Ascending aorta (tissue), 2 donors: ENCODE measurements at places on chromosomes 12 and 14.
A peak's percentile ranks its signal among the peaks of the same experiment; 100 is the strongest.

GRCh38 chr14:21525571-21525961, 580 bp downstream of the SALL2 start:
- no peak for DNase-seq

- DNase-seq, result no peak
Observed at GRCh38 chr12:10838461-10838860, 10.8 kb downstream of the PRR4 start.

DNA sequence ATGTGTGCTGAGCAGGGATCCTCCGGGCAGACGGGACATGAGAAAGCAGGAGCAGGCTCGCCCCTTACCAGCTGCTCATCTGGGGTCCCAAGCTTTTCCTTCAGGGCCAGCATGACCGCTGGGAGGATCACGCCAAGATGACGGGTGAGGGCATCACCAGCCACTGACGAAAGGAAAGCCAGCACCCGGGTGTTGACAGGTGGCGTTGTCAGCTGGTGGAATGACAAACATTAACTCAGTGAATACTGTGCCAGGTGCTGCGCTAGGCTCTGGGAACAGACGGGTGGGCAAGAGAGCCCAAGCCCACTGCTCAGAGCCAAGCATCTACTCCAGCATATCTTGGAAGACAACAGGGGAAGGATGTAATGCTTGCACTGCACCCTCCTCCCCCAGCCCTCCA, 21.3 kb upstream of the RAB35 start:
- no peak for DNase-seq

- no peak for DNase-seq
Observed at GRCh38 chr14:69808919-69809808, 12.1 kb upstream of the SLC10A1 start.

DNA sequence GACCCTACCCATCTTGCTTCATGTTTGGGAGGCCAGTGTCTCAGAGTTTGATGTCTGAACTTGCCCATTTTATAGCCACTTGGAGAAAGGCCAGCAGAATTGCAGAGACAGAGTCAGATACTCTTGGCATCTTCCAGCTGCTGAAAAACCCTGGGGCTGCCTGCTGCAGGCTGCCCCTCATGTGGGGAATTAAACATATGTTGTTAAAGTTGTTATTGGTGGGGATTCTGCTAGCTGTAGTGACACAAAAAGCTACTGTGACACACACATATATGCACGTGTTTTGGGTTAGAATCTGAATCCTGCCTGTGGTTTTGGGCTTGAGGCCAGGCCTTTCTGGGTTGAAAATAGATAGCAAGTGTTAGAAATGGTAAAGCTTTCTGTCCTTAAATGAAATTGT, 1288.4 kb downstream of the AACS start:
- DNase-seq, result no peak

DNA sequence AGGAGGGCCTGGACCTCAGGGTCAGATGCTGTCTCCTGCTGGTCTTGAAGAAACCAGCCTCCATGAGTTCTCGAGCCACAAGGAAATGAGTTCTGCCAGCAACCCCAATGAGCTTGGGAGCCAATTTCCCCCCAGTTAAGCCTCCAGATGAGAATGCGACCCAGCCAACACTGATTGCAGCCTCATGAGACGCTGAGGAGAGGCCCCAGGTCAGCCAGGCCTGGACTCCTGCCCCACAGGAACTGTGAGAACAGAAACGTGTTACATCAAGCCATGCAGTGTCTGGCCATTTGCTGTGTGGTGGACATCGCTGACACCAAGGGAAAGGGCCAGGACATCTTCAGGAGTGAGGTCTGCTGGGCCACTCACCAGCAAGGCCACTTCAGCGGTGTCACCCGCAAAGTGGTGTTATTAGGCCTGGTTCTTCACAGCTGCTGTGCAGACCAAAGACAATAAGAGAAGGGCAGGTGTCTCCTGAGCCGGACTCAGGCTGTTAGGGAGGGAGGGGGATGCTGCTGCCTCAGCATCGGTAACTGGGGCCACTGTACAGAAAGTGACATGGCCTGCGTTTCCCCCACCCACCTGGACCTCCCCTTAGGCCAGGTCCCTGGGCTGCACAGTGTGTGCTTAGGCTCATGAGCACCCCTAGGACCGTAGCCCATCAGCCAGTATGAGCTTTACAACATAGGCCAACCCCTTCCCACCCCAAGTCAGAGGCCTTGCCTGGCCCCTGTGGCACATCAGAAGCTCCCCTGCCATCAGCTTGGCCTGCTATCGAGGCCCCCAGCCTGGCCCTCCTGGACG, 272.4 kb upstream of the RTL1 start:
- no peak for DNase-seq

DNA sequence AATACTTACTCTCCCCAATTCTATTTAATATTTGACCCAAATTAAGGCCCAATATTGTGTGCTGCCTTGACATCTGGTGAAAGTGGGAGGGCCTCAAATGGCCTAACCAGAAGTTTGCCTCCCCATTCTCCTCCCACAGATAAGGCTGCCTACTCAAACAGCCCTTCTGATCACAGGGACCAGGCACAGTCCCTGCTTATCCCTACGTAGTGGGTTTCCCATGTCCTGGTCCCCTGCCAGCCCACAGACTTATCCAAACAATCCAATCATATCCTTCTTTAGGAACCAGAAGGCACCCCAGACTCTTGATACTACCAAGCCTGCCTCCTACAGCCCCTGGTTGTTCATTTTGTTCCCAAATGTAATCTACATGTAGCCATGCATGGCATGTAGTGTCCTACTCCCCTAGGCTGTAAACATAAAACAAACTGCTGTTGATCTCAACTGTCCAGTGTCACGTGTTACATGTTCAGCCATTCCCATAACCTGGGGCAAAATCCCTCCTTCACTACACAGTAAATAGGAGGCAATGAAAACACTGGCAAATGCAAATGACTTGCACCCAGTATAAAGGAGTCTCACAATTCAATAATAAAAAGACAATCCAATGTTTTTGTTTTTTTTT, 49.3 kb downstream of the EEA1 start:
- DNase-seq, result no peak

GRCh38 chr12:24919346-24920001, 29.4 kb downstream of the BCAT1 start:
- DNase-seq, result no peak

DNA sequence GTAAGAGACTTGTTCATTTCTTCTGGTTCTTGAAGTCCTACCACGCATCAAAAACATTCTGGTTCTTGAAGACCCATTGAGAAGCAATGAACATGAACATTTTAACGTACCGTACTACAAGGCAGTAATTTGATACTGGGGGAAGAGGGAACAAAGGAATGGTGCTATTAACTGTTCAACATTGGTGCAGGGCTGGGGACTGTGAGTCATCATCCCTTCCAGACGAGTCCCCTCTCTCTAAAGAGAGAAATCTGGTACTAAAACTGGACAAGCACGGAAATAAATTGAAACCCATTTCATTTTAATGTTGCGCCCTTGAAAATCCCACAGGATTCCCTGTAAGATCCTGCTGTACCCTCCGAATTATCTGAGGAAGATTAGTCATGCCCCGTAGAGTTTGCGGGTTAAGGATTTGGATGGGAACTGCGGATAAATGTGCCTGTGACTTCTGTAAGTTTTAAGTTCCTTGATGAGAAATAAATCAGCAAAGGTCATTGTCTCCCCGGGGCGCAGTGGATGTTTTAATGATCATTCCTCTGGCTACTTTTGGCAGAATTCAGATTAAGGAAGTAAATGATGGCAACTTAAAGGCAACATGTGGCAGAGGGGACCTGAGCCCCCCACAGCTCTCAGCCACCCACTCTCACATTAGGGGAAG, 78.6 kb downstream of the KCNK13 start:
- DNase-seq, result no peak

DNA sequence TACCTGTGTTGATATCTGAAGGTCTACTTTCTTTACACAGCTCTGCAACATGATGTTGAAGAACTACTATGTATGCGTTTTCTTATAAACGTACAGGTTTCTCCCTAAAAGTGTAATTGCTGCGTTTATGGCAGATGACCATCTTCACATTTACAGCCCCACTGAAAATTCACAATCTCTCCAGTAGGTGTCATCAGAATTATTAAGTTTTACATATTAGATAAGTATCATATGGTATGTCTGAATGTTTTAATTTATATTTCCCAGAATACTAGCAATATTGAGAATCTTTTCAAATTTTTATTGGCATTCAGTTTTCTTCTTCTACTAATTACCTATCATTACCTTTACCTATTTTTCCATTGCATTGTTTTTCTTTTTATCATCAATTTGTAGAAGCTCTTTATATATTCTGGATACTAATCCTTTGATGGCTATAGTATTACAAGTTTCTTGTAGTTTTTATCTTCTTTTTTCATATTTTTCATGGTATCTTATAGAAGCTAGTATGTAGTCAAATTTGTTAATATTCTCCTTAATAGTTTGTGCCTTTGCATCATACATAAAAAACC, 123.5 kb downstream of the CAPZA3 start:
- no peak for DNase-seq

DNA sequence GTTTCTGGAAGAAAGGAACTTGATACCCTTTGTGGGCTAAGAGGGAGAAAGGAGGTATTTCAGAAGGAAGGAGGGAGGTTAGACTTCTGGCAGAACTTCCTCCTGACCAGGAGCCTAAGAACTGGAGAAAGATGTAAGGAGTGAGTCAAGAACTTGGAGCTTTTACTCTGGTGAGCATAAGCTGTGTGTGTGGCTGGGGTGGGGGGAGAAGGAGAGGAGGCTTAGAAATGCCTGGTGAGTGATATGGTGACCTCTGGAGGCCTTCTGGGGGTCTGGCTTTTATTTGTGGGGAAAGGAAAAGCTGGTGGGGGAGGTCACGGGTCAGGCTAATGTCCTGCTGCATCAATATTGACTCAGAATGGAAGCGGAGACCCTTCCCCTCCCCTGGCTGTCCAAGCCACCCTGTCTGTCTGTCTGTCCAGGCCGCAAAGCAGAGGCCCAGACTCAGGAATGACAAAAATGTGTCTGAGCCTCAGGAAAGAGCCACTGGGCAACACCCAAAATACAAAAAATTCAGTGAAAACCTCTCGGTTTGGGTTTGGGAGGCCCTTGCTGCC, 4.8 kb downstream of the LRP1 start:
- peak; percentile 65 for DNase-seq

DNA sequence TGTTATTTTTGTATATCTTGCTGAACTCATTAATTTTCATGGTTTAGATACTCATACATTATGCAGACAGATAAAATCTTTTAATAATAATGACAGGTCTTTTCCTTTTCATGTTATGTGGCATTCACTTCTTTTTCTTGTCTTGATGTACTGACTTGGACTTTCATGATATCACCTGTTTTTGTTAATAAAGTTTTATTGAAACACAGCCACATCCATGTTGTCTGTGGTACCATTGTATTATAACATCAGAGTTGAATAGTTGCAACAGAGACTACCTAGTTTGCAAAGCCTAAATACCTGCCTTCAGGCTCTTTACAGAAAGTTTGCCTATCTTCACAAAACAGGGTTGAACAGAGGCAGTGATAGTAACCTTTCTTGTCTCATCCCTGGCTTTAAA, 85.1 kb downstream of the RGS6 start:
- DNase-seq, result no peak

DNA sequence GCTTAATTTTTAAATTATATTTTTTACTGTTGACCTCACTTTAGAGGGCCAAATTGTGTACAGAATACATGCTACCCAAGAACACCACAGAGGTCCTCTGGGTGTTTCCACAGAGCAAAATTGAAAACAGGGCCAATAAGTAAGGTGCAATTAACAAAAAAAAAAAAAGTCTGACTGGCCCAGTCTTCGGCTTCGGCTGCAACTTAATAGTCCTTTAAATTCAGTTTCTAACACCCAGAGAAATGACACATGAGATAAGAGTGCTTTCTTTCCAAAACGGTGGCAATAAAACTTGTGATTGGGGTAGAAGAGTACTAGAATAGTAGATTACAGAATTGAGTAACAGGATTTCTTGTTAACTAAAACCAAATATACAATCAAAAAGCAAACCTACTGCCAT, 81.3 kb downstream of the MED13L start:
- DNase-seq, result no peak

DNA sequence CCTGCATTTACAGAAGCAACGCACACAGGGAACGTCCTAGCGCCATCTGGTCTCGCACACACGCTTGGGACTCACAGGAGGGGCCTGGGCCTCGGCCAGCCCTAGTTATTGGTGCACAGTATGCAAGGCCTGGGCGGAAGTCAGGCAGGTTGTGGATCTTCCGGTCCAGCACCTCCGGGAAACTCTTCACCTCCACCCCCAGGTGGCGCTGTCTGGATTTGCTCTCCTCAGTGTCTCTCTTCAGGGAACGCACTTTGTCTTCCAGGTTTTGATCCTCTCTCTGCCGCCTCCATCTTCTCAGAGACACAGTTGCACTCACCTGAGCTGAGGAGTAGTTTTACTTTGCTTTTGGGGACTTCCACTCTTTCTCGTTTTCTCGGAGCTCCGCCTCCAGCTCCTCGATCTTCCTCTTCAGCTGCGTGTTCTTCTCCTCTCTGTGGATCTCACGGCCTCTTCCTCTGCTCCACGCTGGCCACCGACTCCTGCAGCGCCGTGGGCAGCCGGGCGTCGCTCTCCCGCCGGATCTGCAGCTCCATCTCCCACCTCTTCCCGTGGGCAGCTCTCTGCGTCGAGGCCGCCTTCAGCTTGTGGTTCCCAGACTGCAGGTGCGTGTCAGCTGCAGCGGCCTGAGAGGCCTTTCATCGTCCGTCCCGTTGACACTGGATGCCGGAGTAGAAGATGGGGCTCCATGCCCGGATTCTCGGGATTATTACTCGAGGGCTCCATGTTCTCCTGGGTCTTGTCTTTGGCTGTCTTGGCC, 933.8 kb downstream of the TMEM121 start:
- no peak for DNase-seq

DNA sequence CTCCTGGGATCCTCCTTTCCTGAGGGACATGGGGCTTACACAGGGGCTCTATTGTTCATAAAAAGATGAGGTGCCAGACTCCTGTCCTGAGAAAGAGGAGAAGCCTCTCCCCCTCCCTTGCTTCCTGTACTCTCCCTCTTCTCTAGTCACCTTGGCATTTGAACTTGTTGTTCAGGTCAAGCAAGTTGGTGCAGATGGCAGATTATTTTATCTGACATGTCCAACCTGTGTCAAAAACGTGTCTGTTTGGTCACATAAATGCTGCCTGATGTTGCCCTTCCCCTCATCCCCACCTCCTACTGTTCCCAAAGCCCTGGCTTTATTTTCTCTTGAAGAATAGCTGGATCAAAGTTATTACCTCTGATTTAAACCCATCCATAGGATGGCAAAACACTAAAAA, 154.8 kb downstream of the TMX1 start:
- no peak for DNase-seq

- no peak for DNase-seq
Observed at GRCh38 chr12:92753976-92754885, 51.4 kb downstream of the PLEKHG7 start.
